G401 (cell line): ENCODE measurements at places on chromosomes 2 and 18.

GRCh38 chr2:42987112-42987922 is 194.9 kb upstream of the HAAO start:
- DNase-seq, result no peak

GRCh38 chr2:221322741-221323140 is 249.4 kb downstream of the EPHA4 start:
- DNase-seq, result no peak

- no peak for DNase-seq
Measured at GRCh38 chr18:73199151-73199550, 331.4 kb upstream of the NETO1 start.

GRCh38 chr2:147223553-147224060 is 621.2 kb upstream of the ACVR2A start:
- no peak for DNase-seq

DNA sequence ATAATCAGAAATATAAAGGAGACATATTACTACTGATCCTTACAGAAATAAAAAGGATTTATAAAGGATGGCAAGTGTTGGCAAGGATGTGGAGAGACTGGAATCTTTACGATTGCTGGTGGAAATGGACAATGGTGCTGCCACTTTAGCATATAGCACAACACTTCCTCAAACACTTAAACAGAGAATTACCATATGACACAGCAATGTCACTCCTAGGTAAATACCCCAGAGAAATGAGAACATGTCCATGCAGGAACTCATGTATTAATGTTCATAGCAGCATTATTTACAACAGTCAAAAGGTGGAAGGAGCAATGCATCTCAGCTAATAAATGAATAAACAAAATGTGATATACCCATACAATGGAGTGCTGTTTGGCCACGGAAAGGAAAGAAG is 137.5 kb downstream of the NDUFA10 start:
- DNase-seq, result no peak

- DNase-seq, result no peak
Measured at GRCh38 chr2:8819194-8819593, 18.2 kb downstream of the KIDINS220 start.

DNA sequence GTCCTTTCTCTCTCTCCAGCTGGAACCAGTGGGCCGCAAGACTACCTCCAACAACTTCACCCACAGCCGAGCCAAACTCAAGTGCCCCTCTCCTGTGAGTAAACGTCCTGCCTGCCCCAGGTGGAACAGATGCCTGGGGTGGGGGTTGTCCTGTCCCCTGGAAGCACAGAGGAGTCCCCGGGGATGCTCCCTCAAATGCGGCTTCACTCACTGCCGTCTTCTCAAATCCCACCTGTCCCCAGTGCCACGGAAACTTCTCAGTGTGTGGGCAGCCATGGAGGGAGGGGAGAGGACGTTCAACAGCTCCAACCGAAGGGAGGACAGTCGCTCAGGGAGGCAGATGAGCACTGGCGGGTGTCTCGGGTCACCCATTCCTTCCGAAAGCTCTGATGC is 110.7 kb upstream of the PPP1CB start:
- DNase-seq, result no peak

DNA sequence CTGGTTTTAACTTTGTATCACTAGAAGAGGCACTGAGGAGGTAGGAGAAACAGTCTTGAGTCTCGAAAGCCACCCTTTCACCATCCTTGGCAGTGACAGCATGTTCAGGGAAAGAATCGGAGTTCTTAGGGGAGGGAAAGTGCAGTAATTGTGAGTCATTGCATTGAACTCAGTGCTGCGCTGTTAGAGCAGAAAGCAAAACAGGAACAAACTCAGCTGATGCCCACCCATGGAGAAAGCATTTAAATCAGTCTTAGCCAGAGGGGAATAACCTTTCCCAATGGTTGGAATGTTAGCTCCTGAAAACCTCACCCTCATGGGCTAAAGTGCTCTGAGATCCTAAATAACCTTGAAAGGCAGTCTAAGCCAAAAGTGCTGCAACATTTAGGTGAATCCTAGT is 845.6 kb upstream of the CNTNAP5 start:
- no peak for DNase-seq

- DNase-seq, result no peak
Measured at GRCh38 chr2:145744541-145745386, 1224.8 kb upstream of the ZEB2 start.

GRCh38 chr2:8622199-8622911 is 59.5 kb upstream of the ID2 start:
- DNase-seq, result no peak

GRCh38 chr2:172357442-172357841 is 69.9 kb upstream of the ITGA6 start:
- DNase-seq, result no peak

GRCh38 chr18:1993866-1994265 is 577.4 kb downstream of the METTL4 start:
- DNase-seq, result no peak

GRCh38 chr18:58290116-58290695 is 246.2 kb downstream of the NEDD4L start:
- DNase-seq, result no peak

DNA sequence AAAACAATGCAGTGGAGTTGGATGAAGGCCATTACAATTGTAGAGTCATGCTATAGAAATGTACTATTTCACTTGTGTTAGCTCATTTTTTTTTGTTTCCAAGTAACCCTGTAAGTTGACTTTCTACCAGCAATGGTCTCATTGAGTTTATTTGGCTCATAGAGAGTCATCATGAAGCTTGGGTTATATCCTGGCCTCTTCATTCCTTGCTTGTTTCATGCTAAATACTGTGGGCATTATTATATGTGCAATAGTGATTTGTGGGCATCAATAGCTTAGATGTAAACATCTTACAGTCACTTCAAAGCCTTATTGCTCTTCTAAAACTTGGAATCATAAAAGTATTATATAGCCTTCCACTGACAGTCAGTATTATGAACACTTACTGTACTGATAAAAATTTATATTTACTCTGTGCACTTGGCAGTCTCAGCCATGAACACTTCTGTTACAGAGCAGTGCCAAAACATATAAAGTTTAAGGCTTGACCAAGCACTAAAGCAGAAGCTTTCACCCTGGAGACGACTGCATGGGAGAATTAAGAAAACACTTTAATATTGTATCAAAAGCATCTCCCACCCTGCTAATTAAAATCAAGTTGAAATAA is 751.2 kb downstream of the SATB2 start:
- no peak for DNase-seq
